ENCODE measurements at places on chromosomes 13 and 19.

GRCh38 chr13:43687038-43687437 lies 99.7 kb downstream of the ENOX1 start:
- no peak for DNase-seq

DNA sequence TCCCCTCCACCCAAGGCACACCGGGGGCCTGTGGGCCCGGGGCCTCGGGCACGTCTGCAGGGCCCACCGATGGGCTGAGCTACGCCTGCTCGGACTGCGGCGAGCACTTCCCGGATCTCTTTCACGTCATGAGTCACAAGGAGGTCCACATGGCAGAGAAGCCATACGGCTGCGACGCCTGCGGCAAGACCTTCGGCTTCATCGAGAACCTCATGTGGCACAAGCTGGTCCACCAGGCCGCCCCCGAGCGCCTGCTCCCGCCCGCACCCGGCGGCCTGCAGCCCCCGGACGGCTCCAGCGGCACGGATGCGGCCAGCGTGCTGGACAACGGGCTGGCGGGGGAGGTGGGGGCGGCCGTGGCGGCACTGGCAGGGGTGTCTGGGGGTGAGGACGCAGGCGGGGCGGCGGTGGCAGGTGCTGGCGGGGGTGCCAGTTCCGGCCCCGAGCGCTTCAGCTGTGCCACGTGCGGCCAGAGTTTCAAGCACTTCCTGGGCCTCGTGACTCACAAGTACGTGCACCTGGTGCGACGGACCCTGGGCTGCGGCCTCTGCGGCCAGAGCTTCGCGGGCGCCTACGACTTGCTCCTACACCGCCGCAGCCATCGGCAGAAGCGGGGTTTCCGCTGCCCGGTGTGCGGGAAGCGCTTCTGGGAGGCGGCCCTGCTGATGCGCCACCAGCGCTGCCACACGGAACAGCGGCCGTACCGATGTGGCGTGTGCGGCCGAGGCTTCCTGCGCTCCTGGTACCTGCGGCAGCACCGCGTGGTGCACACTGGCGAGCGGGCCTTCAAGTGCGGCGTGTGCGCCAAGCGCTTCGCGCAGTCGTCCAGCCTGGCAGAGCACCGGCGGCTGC lies 8.6 kb downstream of the ZNF784 start:
- no peak for DNase-seq

DNA sequence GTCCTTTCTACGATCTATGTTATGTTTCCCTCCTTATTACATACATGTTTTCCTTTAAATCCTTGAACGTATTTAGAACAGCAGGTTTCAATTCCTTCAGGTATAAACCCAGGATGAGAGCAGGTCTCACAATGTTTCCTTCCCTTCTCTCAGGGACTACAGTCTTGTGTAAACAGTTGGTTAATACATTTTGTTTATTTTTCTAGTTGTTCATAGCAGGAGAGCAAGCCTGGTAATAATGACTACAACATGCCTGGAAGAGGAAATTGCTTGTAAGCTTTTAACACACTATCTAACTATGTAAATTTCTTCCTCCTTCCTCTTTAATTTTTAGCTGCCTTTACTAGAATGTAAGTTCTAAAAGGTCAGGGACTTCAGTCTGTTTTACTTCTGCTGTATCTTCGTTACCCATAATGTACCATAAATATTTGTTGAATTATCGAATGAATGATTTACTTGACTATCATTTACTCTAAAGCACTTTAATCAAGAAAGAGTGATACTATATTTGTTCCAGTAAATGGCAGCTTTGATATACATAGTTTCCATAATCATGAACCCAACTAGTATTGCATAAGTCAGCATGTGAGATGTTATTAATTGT lies 28.9 kb upstream of the TNFRSF19 start:
- no peak for DNase-seq

- no peak for DNase-seq
Measured at GRCh38 chr13:94162289-94162688, 317.2 kb downstream of the DCT start.

GRCh38 chr19:37966211-37966661 lies 59.2 kb downstream of the SIPA1L3 start:
- peak; percentile 27 for DNase-seq

GRCh38 chr13:28434926-28435325 lies 60.0 kb downstream of the FLT1 start:
- no peak for DNase-seq

GRCh38 chr13:41673640-41674039 lies 216.3 kb downstream of the RGCC start:
- no peak for DNase-seq
